ENCODE measurements at places on chromosomes 4 and X.

DNA sequence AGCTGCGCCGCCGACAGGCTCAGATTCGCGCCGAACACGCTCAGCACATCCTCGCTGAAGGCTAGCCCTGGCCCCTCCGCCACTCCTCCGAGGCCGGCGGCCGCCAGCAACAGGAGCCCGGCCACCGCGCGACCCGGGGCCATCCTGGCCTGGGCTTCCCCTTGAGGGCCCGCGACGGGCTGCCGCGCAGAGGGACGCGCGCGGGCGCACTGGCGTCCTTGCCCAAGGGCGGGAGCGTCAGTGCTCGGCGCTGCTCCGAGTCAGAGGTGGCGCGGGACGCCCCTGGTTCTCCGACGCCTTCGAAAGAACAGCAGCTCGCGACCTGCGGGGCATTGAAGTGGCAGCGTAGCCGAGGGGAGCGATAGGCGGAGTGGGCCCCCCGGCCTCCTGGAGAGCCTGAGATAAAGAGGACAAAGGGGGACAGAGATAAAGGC, 745 bp downstream of the SLC39A8 start:
- peak; percentile 49 for DNase-seq

DNA sequence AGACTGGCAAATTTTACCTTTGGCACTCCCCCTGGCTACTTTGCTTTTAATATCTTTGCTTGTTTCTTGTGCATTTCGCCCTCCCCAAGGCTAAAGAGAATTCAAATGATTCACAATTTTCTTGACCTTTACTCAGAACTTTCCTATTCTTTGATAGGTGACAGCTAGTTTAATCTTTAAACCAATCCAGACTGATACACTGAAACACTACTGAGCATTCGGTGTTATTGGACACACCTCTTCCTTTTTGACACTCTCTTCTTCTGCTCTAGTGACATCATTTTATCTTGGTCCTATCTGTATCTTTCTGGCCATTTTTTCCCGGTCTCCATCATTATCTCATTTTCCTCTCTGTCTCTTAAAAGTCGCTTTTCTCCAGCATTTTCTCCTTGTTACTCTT, 103.1 kb downstream of the IL1RAPL2 start:
- DNase-seq: no peak

- DNase-seq: no peak
Measured at GRCh38 chr4:153529646-153530045, 63.5 kb downstream of the TMEM131L start.

DNA sequence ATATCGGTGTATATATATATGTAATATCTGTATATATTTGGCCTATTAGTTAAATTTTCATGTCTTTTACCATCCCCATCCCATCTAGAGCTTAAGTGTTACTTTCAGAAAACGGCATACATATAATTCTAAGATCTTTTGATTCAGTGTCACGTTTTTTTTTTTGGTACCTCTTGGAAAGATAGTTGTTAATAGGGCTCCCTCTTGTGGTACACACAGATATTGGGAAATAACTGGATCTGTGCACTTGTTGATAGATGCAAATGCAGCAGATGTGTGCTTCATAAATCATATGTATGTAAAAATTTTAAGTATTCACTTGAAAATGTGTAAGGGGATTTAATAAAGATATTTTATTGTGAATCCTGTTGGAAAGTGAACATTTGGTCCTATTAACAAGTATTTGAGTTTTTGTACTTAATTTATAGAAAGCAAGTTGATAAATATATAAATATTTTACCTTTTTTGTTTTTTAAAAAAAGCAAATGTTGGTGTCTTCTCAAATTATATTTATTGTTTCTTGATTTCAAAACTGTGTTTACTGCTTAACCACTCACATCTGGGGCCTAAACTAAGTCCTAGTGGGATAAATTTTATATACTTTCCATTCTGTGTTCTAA, 74.7 kb downstream of the PAQR3 start:
- DNase-seq: peak; percentile 75

DNA sequence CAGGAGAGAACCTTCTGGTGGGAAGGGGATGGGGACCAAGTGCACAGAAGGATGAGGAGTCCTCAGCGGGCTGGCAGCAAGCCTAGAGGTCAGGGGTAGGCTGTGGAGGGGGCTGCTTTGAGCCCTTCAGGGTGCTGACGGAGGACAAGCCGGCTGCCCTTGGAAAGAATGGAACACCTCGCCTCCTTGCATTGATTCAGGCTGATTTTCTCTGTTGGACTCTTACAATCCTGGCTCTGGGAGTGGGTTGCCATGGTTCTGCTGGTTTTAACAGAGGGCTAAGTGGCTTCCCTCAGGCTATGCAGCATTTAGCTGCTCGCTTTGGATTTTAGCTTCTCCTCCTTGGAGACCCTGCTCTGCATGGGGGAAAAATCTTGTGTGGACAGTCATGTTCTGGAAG, 49.4 kb upstream of the CHRNA9 start:
- DNase-seq: no peak

GRCh38 chr4:123398066-123398852, 1.7 kb downstream of the SPRY1 start:
- DNase-seq: peak; percentile 62

DNA sequence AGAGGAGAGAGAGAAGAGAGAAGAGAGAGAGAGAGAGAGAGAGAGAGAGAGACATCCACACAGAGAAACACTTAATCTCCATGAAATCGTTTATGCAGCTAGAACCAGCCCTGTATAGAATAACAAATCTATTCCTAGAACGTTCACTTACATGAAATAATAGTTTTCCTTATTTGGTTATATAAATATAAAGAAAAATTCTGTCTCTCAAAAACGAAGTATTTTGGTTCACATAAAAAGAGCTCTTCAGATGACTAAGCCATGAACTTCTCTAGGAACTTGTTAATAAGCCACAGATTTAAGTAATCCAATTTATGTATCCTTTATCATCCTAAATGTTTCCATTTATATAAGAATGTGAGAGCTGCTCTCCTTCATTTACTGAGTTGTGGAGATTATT, 1315.1 kb upstream of the PCDH7 start:
- DNase-seq: no peak

All from midbrain (tissue), 1 donor.